ENCODE measurements at places on chromosomes 13 and 19.

- no peak for DNase-seq
Measured at GRCh38 chr19:19274146-19274545, 1.0 kb upstream of the TM6SF2 start.

DNA sequence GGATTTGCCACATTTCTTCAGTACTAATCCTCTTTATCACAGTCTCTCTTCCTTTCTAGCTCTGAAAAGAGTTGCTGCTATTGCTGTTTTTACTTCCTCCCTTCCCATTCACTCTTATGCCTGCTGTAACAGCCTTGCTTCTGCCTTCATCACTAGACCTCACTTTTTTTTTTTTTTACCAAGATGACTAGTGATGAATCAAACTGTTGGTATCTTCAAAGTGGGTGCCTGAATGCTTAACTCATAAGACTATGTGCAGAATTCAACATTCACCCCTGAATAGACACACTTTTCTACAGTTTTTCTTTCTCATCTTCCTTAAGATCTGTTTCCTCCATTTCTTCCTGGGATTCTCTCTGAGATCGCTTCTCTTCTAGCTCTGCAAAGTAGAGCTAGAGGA lies 217.2 kb upstream of the HTR2A start:
- DNase-seq: no peak

GRCh38 chr13:50401049-50401505 lies 385.8 kb downstream of the KCNRG start:
- no peak for DNase-seq

- DNase-seq: no peak
Measured at GRCh38 chr13:106599875-106600797, 32.2 kb upstream of the ARGLU1 start.

DNA sequence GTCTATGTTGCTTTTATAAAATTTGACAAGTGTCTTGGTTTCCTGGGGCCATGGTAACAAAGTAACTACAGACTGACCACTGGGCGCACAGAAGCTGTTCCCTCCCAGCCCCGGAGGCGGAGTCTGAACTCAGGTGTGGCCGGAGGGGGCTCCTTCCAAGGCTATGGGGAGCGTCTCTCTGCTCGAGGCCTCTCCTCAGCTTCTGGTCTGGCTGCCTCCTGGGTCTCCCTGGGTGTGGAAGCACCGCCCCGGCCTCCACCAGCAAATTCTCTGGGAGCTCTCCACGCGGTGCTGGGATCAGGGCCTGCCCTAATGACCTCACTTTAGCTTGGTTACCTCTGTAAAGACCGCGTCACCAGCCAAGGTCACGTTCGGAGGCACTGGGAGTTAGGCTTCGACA lies 45.7 kb upstream of the F7 start:
- no peak for DNase-seq

GRCh38 chr19:16061943-16062342 lies 14.4 kb upstream of the TPM4 start:
- DNase-seq: no peak

DNA sequence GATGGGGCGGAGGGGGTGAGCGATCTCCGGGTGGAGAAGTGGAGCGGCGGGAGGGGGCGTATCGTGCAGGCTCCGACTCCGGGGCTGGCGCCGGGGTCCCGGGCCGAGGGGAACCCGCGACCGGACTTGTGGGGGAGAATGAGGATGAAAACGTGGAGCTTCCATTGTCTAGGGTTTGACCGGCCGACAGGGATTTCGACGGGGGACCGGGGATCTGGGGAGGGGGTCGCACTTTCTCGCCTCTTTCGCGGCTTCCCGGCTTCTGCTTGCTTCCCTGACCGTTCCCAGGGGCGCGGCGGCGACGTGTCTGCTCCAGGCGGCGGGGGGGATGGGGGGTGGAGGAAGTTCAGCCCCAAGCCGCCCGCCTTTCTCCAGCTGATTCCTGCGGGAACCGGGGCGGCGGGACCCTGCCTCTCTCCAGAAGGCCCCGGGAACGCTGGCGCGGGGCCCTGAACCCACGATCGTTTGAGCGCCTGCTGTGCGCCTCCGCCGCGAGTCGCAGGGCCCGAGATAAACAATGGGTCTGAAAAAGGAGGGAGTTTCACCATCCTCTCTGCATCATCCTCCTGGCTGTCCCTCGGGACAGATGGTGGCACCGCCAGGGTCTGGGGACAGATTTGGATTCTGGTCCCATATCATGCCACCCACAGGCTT lies 790 bp downstream of the TPM4 start:
- DNase-seq: peak; percentile 30

DNA sequence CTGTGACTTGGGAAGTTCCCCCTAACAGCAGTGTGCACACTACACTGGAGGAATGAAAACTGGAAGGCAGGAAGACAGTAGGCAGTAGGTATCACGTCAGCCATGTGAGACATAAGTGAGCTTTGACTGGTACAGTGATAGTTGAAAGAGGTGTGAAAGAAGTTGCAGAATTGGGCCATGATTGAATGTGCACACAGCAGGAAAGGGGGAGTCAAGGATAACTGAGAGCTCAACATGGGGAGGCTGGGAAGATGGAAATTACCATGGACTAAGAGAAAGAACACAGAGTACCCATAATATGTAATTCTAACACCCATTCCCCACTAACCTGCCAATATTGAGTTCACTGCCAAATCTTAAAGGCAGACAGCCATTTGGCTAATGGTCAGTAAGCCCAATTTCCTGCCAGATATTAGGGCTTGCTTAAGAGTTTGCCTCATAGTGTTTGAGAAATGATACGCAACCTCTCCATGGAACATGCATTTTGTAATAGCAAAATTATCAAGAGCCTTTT lies 321.7 kb downstream of the DCT start:
- DNase-seq: no peak

DNA sequence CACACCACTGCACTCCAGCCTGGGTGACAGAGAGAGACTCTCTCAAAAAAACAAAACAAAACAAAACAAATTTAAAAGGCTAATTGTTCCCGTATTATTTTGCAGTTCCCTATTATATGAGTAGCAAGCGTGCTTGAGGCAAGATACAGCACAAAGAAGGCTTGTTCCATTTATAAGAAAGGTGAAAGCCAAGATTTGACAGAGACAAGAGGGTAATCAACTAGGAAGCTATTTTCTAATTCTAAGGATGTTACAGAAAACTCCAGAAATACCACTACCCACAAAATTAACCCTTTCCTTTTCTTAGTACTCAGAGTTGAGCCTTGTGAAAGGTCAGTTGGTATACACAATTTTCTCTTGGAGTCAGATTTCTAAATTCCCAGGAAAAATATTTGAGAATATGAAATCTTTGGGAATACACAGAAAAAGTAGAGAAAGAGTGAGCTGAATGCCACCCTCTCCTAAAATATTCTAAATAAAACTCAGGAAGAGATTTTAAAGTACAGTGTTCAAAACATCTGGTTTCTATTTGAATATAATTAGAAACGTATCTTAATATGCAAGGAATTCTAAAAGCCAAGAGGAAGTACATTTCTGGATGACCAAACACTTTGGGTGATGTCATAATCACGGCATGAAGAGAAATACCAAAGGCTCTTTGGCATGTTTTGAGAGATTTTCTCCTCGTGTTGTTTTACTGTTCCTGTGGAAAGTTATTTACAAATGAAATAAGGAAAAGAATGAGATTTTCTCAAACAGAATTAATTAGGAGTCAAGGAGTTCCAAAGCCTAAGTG lies 63.0 kb upstream of the FLT1 start:
- no peak for DNase-seq

DNA sequence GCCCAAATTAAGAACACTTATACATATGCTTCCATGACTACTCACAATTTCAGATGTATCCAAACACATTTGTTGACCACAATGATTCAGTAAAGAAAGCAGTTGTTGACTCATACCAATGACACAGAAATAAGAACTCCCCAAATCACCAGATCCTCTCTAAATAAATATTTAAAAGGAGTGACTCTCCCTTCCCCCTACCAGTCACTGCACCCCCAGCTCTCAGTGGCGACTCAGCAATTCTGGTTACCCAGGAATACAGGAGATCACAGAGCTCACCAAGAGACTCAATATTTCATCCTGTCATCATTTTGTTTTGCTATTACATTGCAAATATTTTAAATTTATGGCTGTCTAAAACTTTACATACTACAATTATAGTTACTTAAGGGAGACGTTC lies 131.5 kb downstream of the RGCC start:
- DNase-seq: no peak

DNA sequence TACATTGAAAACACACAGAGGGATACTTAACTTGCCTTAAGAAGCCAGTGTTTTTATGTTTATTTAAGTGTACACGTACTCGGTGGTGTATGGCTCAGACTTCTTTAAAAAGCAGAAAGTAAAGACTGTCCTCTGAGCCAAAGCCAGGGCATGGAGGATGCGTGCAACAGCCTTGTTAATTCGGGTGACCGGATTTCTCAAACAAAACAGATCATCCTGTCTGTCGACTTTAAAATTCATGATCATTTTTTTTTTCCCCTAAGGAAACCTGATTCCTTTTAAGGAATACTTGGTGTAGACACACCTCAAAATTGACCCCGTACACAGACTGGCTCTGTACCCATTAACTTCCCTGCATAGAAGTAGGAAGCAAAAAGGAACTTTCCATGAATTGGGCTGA lies 124.7 kb upstream of the RNF113B start:
- DNase-seq: no peak

GRCh38 chr19:45469945-45470761 lies 2.4 kb downstream of the FOSB start:
- DNase-seq: no peak

DNA sequence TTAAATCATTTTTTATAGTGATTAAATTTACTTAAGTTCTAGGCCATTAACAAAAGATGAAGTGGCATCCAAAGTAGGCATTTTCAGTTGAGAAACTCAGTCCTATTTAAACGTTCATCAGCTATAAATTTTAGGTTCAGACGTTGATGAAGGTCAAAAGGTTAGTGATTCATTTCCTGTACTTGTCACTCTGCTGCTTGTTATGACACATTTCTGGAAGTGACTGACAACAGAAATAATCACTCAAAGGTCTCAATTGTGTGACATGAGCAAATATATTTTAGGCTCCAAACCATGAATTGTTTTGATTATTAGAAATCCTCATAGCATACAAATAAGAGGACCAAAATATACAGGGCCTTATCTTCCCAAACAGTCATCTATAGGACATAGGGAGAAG lies 10.3 kb upstream of the EDNRB start:
- DNase-seq: no peak

DNA sequence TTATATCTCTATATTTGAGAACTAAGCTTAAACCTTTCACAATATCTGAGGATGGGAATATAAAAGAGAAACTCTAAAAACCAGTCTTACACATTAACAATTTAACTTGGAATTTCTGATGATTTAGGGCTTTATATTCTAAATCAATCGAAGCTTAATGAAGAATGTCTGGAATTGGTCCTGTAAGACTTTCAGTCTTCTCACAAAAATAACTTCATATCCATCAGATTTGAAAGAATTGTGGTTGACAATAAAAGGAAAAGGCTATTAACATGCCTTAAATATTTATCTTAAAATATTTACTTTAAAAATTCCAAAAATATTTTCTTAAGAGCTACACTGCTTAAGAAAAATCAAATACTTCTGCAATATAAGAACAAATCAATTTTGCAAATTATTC lies 27.3 kb downstream of the MYCBP2 start:
- DNase-seq: no peak

GRCh38 chr19:35337097-35337983 lies 8.4 kb downstream of the CD22 start:
- no peak for DNase-seq

DNA sequence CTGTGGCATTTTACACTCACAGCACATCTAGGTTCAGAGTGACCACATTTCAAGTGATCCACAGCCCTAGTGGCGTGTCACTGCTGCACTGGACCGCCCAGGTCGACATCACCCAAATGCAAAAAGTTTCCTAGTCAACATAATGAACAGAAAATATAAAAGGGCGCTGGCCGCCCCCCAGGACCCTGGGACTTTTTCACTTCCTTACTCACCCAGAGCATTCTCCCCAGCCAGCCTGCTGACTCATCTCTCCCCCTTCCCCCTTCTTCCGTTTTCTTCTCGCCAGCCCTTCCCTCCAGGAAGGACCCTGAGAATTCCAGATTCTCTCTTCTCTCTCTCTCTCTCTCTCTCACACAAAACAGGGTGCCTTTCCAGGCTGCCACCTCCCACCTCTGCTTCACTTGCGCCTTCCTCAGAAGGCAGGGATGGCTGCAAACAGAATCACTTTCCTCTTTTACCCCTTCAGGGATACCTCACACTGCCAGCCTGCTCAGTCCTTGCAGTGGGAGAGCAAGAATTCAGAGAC lies 21.0 kb upstream of the GRWD1 start:
- DNase-seq: no peak

DNA sequence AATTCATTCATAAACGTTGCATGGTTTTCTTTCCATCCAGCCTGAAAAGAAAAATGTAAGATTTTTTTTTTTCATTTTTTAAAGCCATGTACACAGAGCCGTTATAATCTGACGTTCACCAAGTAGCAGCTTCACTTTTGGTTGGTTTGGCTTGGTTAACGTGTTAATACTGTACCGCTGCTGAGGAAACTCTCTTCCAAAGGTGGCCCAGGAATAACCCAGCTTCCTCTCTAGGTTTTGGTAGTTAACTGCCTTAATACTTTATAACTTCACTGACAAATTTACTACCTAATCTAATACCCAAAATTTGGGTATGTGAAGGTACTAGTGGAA lies 1.7 kb downstream of the INTS6 start:
- no peak for DNase-seq

- DNase-seq: no peak
Measured at GRCh38 chr19:12944104-12944674, 1.5 kb upstream of the RAD23A start.

GRCh38 chr13:27921961-27922882 lies 2.4 kb downstream of the PDX1 start:
- no peak for DNase-seq

DNA sequence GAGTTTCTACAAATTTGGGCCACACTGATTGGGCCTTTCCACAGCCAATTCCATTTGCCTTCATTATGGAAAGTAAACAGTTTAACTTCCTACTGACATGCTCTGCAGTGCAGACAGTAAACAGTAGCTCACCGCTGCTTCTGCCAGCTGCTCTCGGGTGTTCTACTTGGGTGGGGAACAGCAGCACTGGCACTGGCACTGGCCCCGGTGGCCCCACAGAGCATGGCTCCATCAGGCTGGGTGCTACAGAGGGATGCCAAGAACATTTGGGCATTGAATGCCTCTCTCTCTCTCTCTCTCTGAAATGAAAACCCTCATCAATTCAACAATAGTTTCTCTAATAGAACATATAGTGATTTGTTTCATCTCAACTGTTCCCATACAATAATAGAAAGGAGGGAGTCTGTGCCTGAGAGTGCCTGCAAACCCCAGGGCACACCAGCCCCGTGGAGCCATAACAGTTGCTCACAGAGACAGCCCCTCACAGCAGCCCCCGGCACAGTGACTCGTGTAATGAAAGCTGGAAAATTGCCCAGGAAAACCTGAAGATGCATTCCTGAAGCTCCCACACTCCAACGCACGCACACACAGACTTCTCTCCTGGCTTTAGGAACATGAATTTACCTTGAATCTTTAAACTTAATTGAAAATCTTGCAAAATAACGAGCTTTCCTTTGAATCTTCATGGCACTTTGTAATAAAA lies 38.2 kb upstream of the GJB6 start:
- no peak for DNase-seq

GRCh38 chr13:84096216-84096615 lies 213.9 kb upstream of the SLITRK1 start:
- DNase-seq: no peak

- DNase-seq: no peak
Measured at GRCh38 chr19:8210421-8211101, 1.4 kb downstream of the CERS4 start.

- no peak for DNase-seq
Measured at GRCh38 chr13:99614465-99614885, 113.2 kb downstream of the TM9SF2 start.

- DNase-seq: no peak
Measured at GRCh38 chr19:12995596-12996405, 526 bp downstream of the NFIX start.

- peak; percentile 15 for DNase-seq
Measured at GRCh38 chr13:53241891-53242348, 213.3 kb downstream of the OLFM4 start.
